ENCODE measurements at places on chromosomes 12 and 14.

DNA sequence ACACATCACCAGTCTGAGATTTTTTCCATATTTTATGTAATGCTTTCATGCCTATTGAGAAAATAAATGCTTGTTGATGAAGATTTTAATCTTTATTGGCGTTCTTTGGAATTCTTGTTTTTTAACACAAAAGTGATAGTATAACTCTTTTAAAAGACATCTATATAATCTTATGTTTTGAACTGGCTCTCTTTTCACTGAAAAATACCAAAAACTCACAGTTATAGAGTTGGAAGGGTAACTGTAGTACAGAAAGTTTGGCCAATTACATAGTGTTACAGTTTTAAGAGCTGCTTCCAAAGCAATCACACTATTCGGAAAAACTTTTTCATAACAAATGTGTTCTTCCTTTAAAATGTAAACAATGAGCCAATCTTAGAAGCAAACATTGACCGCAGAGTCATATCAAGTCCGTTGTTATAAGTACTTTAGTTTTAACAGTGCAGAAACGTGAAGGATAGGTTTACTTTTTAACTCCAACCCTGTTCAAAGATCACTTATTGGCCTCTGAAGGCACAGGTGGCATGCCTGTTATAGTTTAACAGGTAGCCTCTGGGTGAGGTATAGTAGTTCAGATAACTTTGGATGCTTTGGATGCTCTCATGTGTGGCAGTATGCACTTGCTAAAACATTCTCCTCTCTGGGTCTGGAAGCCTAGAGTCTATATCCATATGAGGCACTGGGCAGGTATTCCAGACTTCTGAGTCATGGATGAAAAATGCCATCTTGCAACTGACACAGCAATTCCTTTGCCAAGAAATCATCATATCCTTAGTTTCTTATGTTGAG is 12.1 kb upstream of the NTN4 start:
- no peak for DNase-seq

GRCh38 chr14:51805541-51805940 is 54.9 kb upstream of the GNG2 start:
- DNase-seq, result no peak

GRCh38 chr12:55729819-55730818 is 1.3 kb upstream of the CD63 start:
- DNase-seq, result peak; percentile 39

- DNase-seq, result no peak
Observed at GRCh38 chr12:40049268-40049667, 56.6 kb downstream of the SLC2A13 start.

GRCh38 chr14:81533212-81533535 is 479 bp downstream of the SEL1L start:
- no peak for DNase-seq

DNA sequence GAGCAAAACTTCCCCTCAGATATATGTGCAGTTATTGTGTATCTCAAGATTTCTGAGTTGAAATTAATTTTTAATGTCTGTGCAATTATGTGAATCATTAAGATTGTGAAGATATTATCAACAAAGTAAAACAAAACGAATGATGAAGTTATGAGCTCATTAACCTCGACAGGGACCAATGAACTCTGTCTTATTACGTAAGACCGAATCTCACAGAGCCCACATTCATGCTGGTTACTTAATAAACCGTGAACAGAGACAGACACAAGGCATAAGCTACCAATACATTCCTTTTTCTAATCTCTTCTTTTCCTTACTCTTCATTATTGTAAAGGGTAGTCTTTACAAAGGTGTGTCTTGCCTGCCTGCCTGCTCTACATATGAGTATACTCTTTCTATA is 568.7 kb downstream of the RPS29 start:
- no peak for DNase-seq

- DNase-seq, result no peak
Observed at GRCh38 chr12:17982556-17982955, 107.4 kb downstream of the RERGL start.

- DNase-seq, result peak; percentile 81
Observed at GRCh38 chr12:88958946-88959345, 378.7 kb upstream of the KITLG start.
